Inflammatory macrophage treated with lipopolysaccharide for 4 hours (primary cell): ENCODE measurements at places on chromosomes 3 and 15.

DNA sequence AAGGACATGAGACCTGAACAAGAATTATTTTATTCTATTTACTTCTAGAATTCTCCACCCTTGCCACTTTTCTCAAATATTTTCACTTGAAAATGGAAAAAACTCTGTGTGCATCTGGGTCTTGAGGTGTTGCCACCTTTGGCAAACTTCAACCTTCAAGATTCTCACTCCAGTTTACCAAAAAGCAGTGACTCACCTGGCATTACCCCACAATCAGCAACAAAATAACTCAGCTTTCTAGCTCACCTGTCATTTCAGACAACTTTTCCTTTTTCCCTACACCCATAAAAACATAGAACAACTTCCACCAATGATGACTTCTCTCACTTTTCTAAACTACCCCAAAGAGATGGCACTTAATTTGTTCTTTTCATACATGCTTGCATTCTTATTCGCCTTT, 115.8 kb downstream of the DUT start:
- no peak for DNase-seq

DNA sequence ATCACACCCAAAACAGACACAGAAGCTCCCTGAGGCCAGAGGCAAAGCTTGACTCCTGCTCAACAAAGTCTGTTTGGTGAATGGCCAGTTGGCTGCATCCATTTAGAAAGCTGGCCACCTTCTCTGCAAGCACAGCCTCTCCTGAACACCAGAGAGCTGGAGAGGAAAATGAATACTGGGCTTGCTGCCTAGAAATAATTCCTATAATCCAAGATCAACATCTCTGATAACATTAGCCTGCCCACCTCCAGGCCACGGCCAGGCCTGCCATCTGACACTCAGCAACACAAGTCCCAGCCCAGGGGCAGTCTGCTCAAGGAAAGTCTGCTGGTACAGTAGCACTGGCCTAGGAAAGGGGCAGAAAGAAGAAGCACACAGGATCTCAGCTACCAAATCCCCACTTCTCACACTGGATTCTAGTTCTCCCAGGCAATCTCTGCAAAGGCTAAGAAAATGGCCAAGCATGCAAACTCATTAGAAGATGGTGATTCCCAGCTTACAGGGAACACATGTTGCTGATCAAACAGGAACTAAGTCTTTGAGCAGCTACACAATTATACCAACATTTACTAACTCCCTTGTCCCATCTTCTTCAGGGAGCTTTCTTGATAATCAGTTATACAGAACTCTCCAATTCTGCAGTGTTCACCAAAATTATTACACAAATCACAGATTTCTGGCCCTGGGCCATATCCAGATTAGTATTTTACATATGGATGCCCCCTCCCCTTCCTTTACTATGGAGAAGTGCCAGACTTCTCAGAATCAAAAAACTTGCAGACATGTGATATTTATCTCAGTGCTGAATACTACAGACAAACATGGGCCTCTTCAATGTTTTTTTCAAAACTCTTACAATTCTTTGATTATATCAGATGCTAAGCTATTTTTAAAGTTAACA, 9.9 kb downstream of the TBC1D2B start:
- DNase-seq, result no peak

DNA sequence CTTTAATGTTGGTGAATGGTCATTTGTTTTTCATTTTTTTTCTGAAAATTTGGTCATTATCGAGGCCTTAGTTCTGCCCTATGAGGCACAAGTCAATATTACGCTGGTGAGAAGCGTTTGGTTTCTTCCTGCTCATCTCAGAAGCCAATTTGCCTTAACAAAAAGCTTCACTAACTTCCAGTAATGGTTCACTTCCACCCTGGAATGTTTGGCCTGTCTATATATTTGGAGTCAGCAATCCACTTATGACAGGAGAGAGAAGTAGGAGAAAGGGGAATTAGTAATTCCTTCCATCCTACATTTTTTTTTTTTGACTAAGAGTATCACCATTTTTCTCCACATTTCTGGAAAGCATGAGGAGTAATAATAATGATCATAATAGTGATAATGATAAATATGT, 124.4 kb downstream of the DIPK2A start:
- DNase-seq, result no peak

GRCh38 chr15:40244961-40245523, 6.2 kb downstream of the PAK6 start:
- DNase-seq, result no peak

GRCh38 chr3:49120096-49120437, 556 bp downstream of the USP19 start:
- peak; percentile 18 for DNase-seq

GRCh38 chr3:8505621-8506020, 4.0 kb downstream of the LMCD1 start:
- DNase-seq, result no peak

DNA sequence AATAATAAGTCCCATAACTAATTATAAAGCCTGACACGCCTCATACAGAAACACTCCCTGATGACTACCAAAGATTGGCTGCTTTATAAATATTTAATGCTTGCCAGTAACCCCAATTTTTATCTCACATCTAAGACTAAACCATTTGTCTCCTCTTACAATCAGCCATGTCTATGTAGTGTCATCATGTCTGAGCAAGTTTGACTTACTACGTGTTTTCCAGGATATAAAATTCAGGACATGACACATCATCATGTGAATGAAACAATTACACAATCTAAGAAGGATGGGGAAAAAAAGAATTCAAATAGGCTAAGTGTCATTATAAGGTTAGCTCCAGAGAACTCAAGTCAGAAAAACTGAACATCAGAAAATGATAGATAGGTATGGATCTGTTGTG, 208.7 kb downstream of the MECOM start:
- DNase-seq, result peak; percentile 40

- DNase-seq, result peak; percentile 79
These were observed 23.0 kb downstream of the CMTM7 start for GRCh38 chr3:32414522-32415202.

DNA sequence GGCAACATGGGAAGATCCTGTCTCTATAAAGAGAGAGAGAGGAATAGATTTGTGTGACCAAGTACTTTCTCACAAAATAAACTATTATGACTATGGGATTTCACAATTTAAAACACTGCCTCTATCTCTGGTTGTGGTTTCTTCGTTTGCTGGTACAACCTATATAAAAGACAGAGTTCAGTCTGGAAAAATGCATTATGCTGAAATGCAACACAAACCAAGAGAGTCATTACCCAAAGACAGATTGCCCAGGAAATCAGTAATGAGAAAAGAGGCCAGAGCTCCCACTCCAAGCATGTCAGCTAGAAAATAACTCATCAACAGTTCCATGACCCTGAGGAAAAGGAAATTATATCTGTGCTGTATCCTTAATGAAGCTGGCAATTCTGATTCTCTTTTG, 23.2 kb downstream of the GPR176 start:
- no peak for DNase-seq
